T-cell (primary cell): ENCODE measurements at places on chromosomes 1 and 21. TPM values are rescaled to one million over a fixed set of nuclear protein-coding genes. Genes with fewer than 3 reads are reported as not detected.

Gene HCRTR1
- not detected for total RNA-seq

Gene TNFSF4
- total RNA-seq: 3.8 TPM

Gene RGS13
- total RNA-seq: 0.07 TPM

Gene PIP5K1A
- 48.0 TPM for total RNA-seq

Gene TMEM82
- total RNA-seq: not detected

Gene CSRP1
- 35.0 TPM for total RNA-seq

Gene ACTL8
- total RNA-seq: not detected

Gene RIMKLA
- 0.06 TPM for total RNA-seq

Gene PTGS2
- 0.20 TPM for total RNA-seq

Gene OR2L13
- not detected for total RNA-seq

Gene IL19
- not detected for total RNA-seq

Gene SPRR1A
- total RNA-seq: not detected

Gene LCE2B
- not detected for total RNA-seq

Gene PRSS38
- not detected for total RNA-seq

Gene KRTAP19-1
- not detected for total RNA-seq

Gene FAM151A
- not detected for total RNA-seq
